ENCODE measurements at places on chromosomes 13 and 19.

- peak; percentile 80 for DNase-seq
Observed at GRCh38 chr19:40305403-40305802, 20.3 kb upstream of the AKT2 start.

- DNase-seq = no peak
Observed at GRCh38 chr19:4322942-4323665, 15.5 kb downstream of the STAP2 start.

DNA sequence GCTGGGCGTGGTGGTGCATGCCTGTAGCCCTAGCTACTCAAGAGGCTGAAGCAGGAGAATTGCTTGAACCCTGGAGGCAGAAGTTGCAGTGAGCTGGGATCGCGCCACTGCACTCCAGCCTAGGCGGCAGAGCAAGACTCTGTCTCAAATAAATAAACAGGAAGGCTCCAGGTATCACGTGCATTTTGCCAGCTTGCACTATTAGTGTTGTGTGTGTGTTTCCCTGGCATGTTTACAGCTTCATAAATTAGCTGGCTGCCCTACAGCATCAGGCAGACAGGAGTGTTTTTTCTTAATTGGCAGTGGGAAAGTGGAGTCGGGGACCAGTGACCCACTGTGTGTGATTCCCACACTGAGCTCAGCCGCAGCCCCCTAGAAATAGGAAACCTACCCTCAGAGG, 32.6 kb downstream of the SHISA2 start:
- no peak for DNase-seq

- DNase-seq = peak; percentile 89
Observed at GRCh38 chr13:91017031-91017668, 330.3 kb upstream of the MIR17HG start.

DNA sequence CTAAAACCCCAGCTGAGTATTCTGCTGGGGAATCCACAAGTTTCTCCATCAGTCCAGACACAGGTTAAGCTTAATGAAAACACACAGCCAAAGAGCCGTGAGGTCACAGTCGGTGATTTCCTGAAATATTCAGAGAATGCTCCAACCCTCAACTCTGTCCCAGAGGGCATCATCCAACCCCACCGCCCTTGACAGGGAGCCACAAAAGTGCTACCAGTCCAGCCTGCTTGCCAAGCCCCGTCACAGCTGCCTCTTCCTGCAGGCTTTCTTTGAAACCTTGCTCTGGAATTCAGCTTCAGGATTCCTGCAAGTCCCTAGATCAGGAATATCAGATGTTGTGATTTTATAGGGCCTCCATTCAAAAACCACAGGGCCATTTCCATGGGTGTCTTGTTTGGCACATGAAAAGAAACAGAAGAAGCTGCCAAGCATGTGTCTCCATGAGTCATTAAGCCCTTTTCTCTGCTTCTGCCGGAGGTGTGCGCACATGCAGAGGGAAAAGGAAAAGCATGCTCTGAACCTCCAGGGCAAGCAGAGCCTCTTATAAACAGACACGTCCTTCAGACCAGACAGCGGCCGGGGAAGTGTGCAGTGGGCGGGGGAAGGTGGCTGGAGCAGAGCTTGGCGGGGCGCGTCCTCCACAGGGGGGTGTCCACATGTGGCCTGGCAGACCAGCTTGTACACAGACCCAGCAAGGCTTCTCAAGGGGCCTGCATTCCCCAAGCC, 164.7 kb downstream of the KATNAL1 start:
- DNase-seq = no peak

DNA sequence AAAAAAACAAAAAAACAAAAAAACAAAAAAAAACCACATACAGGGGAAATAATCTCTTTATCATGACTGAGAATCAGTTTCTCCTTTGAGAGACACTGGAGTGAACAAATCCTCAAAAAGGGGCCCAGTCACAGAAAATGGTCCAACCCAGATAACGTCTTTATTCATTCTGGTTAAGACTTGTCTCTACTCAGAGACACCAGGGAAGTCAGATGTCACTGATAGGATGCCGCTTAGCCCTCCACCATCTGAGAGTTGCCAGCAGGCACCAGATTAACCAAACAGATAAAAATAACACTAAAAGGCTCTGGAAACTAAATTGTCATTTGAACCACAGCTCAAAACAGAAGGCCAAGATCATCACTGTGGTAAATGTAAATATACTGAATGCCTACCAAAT, 1163.4 kb upstream of the ATXN8OS start:
- DNase-seq = no peak

- DNase-seq = no peak
Observed at GRCh38 chr19:50418176-50419021, at the start of gene SPIB. TSS of gene SPIB (plus strand) at chr19:50418938. CDS start at chr19:50418963, 25 bp downstream.

DNA sequence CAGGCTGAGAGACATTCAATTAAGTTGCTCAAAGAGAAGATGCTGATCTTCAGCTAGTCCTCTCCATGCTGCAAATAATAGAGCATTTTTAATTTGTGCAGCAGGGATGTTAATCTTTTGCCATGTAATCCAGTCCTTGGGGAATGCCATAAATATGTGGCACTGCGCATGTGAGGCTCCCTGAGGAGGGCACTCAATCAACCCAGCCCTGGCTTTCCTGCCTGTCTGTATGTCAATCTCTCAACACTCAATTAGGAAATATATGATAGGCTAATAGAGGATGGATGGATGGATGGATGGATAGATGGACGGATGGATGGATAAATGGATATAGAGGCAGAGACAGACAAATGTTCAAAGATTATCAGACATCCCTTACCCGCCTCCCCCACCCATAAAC, 31.6 kb upstream of the POP4 start:
- no peak for DNase-seq

GRCh38 chr19:48554385-48555091, 2.6 kb downstream of the SULT2B1 start:
- DNase-seq = no peak

DNA sequence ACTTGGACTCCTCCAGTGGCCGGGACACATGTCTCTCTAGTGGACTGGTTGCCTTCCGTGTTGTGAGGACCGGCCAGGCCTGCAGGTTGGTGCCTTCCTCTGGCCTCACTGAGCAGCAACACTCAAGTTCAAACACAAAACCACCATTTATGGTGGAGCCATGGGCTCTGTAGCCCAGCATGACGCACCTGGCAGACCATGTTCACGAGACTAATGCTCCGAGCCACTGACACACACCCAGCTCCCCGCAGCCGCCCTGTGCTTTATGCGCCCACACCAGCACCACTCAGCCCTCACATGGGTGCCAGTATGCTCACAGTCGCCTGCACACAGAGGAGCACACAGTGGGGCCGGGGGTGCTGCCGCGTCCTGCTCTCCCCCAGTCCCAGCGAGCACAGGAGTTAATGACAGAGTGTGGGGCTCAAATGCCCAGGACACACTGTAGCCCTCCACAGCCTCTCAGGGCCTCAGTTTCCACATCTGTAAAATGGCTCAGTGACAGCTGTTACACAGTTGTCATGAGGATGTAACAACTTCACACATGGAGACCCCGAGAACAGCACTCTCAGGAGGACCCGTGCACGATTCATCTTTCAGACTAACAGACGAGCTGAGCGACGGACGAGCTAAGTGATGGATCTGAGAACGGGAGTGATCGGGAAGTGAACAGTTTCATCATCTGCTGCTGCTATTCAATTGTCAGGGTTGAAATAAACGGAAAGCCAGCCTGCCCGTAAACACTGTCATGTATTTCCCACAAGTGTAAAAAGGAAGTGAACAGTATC, 7.8 kb downstream of the GAS6 start:
- DNase-seq = no peak

DNA sequence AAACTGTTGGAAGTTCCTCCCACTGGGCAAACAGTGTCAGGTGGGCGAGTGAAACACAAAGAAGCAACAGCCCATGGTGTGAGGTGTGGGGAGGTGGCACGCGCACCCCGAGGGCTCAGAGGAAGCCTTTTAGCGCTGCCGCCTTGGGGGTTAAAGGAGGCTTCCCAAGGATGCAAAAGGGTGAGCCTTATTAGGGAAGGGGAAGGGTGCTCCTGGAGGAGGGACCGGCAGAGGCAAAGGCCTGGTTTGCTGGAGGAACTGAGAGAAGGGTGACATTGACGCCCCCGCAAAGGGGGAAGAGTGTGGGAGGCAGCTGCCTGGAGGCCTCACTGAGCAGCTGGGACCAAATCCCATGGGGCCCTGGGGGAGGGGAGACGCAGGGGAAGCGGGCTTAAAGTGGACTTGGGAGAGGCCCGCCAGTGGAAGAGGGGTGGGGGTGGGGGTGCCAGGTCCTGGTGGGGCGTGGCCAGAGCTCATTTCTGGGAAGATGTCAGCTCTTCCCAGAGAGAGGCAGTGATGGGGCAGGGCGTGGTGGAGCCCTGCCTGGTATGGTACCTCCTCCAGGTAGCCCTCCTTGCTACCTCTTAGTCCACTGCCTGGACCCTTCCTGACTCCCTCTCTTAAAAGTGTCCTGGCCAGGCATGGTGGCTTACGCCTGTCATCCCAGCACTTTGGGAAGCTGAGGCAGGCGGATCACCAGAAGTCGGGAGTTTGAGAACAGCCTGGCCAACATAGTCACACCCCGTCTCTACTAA, 12.0 kb upstream of the FCHO1 start:
- DNase-seq = no peak

DNA sequence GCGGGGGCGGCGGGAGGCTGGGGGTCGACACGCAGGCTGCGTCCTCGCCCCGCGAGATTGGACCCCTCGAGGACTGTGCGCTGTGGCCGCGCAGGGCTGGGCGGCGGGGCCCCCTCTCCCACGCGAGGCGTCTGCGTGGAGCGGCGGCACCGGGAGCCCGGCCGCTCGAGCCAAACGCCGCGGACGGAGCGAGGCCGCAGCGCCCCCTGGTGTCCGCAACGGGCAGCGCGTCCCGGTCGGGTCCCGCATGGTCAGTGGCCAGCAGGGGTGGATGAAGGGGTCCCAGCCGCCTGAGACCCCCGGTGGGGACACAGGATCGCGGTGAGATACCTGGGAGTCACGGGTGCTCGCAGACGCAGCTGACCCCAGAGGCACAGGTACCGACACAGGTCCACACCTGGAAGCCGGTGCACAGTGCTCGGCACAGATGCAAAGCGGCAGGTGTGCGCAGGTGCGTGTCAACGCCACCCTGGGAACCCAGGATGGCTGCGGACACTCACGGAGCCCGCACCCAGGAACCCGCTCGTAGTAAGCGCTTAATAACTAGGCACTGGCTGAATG, 2.1 kb upstream of the CIRBP start:
- DNase-seq = peak; percentile 63

GRCh38 chr13:19089315-19089714, 92.3 kb downstream of the TUBA3C start:
- no peak for DNase-seq

DNA sequence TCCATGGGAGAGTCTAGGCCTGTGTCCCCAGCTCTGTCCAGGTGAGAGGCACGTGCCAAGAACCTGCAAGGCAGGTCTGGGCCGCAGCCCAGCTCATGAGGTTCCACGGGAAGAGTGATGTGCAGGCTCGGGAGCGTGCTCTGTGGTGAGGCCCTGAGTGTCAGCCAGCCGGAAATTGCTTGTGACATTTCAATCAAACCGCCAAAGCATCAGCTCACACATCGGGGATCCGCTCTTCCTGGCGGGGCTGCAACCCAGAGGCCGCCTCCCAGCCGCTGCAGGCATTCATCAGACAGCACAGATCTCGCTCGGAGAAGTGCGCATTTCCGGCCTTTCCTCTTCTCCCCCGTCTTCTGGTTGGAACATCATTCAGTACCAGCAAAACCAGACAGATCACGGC, 109.3 kb downstream of the KDM4B start:
- DNase-seq = no peak

DNA sequence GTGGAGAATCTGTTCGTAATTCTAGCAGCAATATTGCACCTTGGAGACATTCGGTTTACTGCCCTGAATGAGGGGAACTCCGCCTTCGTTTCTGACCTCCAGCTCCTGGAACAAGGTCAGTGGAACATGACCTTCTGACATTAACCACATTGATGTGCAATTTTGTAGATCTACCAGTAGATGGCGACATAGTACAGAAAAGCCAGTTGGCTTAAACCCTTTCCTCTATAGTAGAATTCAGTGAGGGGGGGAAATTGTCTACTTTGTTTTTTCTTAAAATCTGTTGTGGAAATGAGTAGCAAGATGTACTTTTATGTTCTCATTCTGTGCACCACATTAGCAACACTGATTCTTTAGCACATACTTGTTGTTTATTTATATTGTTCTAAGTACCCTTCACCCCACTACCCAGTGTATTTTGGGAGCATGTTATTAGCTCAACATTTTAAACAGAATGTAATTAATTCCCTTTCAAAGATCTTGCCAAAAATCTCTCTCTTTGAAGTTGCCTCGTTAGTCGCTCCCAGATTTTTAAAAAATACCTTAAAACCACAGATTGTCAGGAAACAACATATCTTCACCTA, 332.2 kb downstream of the MYO16 start:
- peak; percentile 17 for DNase-seq

DNA sequence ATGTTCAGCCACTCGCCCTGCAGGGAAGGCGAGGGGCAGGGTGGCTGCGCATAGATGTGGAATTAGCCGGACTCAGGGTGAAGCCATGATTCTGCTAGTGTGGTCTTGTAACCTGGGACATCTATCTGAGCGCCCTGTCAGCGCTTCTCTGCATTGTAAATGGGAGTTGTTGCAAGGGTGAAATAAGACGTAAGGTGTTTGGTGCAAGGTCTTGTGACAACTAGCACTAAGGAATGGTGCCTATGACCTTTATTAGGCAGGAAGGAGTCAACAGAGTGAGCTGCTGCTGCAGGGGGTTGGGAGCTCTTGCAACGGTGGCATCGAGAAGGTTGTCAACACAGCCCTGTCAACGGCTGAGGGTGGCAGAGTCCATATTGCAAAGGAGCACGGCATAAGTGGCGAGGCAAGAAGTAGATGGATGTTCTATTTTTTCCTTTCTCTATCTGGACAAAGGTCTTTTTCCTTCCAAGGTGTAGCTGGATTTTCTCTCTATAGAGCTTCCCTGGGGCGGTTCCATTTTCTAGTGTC, 49.3 kb downstream of the IRS2 start:
- no peak for DNase-seq

DNA sequence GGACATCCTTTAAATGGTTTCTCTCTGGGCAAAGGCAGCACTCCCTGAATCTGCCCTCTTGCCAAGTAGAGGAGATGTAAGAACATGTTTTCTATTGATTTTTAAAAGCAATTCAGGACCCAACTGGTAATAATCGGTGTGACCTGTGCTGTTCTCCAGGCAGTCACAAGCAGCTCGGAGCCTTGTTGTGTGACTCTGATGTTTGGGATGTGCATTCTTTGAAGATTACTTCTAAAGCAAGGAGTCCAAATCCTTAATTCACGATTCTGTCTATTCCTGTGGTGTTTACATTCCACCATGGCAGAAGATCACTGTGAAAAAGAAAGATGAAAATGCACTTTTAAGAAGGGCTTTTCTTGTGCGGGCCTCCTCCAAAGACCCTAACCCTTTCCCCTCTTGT, 122.3 kb upstream of the ZNF536 start:
- DNase-seq = no peak

GRCh38 chr19:49696115-49696514, 5.2 kb downstream of the CPT1C start:
- no peak for DNase-seq
